NCI-H524 (cell line): ENCODE measurements at places on chromosomes 3 and 15.

DNA sequence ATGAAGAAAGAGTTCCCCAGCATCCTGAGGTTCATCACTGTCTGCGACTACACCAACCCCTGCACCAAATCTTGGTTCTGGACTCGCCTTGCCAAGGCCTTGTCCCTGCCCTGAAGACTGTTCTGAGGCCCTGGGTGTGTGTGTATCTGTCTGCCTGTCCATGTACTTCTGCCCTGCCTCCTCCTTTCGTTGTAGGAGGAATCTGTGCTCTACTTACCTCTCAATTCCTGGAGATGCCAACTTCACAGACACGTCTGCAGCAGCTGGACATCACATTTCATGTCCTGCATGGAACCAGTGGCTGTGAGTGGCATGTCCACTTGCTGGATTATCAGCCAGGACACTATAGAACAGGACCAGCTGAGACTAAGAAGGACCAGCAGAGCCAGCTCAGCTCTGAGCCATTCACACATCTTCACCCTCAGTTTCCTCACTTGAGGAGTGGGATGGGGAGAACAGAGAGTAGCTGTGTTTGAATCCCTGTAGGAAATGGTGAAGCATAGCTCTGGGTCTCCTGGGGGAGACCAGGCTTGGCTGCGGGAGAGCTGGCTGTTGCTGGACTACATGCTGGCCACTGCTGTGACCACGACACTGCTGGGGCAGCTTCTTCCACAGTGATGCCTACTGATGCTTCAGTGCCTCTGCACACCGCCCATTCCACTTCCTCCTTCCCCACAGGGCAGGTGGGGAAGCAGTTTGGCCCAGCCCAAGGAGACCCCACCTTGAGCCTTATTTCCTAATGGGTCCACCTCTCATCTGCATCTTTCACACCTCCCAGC is 2.9 kb downstream of the MYD88 start:
- DNase-seq, result no peak

GRCh38 chr3:87949879-87950208 is 109.0 kb downstream of the CGGBP1 start:
- no peak for DNase-seq

DNA sequence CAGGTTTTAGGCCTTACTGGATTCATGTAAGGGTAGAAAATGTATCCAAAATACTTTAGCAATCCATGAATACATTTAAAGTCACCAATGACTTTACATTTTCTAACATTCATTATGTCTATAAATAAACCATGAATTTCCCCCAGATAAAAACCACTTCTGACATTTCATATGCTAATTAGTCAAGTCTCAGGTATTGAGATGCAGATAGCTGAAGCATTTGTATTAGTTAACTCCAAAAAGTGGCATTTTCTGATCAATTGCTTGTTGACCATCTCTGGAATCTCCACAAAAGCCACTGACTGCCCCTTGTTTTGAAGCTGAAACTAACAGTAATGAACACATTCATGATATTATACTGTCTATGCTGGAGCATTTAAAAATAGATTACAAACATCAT is 68.4 kb upstream of the RAP2B start:
- DNase-seq, result no peak

DNA sequence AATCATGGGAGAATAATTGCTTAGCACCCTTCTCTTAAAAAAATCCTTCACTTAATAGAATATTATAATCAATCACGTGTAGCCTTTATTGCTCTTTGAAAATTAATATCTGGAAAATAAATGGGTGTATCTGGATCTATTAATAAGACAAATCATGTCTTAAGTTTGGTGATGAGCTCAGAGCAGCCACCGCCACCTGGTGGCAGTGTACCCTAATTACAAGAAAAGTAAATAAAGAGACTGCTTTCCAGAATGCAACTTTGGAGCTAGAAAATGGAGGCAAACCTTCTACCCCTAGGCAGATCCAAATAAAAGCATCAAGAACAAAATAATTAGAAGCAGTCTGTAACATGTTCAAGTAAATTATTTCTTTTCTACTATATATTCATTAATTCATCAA is 43.5 kb downstream of the EPHB1 start:
- DNase-seq, result no peak

- no peak for DNase-seq
These were observed 149.1 kb downstream of the CHSY1 start for GRCh38 chr15:101102746-101103145.

- no peak for DNase-seq
These were observed 26.1 kb downstream of the POMGNT2 start for GRCh38 chr3:43079536-43080332.

DNA sequence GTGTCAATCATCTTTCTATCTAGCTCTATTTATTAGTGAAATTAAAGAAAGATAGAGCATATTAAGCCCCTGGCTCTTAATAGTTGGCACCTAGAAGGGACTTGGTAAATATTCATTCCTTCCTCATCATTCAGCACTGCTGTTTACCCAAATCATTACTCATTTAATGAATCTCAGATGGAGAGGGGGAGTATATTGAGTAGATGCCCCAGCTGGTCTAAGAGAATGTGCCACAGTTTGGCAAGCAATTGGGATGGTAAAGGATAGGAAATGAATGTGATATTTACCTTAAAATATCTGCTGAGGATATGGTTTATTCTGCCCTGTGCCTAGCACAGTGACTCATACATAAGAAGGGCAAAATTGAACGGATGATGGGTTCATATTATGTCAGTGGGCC is 6.0 kb downstream of the IL1RAP start:
- no peak for DNase-seq

DNA sequence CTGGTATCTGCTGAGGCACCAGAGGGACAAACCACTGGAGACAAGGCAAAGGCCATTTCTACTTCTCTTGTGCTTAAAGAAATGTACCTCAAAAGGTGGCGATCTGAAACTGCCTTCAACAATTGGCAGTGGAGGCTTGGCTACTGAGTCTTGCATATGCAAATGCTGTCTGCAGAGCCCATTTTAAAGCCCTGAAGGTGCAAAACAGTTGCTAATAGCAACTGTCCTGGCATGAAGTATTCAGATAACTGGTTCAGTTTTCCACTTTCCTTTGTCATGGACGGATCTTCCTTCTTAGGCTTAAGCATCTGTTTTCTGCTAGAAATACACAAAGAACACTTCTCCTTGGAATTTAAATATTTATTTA is 71.4 kb upstream of the PSMD6 start:
- no peak for DNase-seq

DNA sequence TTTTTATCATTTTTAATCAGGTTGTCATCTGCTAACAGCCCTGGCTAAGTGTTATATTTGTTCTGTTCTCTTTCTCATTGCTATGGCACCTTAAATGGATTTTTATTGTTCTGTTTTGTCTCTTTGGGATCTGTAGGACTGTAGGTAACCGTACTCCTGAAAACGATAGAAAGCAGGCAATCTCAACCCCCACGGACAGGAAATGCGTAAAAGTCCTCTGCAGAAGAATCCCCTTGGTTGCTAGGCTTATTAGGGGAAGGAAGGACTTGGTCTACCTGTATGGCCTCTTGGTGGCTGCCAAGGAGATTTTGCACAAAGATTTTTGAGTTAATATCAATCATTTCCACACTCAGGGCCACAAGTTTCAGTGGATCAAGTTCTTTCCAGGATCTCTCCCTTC is 571.9 kb upstream of the ZNF385D start:
- DNase-seq, result no peak

- no peak for DNase-seq
These were observed 33.1 kb downstream of the TBC1D5 start for GRCh38 chr3:17709236-17709810.

DNA sequence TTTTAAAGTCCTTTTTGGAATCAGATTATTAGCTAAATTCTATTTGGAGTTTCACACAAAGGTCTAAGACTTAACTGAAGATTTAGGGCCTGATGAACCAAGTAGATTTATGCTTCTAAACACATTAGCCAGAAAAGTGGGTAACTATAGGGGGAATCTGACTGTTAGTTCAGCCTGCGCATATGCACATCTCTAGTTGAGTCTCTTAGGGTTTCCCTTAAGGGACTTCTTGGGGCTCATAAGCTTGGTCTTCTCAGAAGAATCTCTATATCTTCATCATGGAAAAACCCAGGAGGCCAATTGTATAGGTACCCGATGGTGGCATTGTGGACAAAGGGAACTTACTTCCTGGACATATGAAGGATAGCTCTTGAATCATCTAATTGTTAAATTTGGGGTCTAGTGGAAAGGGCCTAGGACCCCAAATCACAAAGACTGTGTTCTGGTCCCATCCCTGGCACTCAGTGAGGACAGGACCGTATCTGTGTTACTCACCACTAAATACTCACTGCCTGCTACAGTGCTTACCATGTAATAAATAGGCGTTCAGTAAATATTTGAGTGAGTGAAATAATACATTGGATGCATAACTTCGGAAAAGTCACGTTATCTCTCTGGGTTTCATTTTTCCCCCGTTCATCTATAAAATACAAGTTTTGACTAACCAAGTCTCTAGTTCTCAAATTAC is 17.0 kb downstream of the SELENOT start:
- DNase-seq, result no peak

DNA sequence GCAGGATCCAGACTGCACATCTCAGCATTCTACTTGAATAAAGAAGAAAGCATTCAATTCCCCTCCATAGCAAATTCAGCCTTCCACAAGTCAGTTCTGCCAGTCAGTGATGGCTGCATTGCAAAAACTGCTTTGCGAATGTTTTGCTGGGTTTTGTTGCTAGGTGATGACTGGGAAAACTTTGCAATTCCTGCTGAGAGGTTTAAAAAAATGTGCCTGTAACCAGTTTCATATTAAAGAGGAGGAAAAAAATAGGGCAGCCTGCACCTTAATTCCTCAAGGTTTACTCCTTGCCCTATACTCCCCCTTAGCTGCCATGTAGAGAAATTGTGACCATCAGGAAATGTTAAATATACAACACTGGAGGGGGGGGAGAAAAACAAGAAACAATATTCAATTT is 225.6 kb upstream of the ATP11B start:
- DNase-seq, result no peak

GRCh38 chr15:75307778-75308390 is 25.2 kb downstream of the GOLGA6D start:
- peak; percentile 80 for DNase-seq

- peak; percentile 19 for DNase-seq
These were observed 3.0 kb upstream of the TFDP2 start for GRCh38 chr3:142152384-142152783.

DNA sequence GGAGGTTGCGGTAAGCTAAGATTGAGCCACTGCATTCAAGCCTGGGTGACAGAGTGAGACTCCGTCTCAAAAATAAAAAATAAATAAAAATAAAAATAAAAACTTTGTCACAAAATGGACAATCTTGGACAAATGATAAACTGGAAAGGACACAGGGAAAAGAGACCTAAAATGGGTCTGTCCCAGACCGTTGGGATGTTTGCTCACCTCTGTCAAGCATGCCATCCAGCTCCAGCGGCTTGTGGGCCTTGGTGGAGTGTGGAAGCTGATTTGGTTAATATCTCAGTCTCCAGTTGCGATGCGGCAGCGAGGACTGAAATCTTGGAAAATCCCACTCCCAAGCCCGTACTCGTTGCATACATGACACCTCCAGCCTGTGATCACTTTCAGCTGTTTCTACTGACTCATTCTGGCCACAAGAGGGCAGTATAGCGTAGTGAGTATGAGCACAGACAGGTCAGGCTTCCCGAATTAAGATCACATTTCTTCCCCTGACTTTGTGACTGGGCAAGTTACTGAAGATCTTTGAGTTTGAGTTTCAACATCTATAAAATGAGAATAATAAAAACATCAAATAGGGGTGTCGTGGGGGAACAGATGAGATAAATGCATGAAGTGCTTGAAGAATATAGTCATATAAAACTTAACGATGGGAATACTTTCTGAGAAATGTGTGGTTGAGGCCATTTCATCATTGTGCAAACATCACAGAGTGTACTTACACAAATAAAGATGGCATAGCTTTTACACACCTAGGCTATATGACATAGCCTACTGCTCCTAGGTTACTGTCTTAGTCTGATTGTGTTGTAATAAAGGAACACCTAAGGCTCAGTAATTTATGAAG is 19.6 kb upstream of the MOBP start:
- peak; percentile 49 for DNase-seq

DNA sequence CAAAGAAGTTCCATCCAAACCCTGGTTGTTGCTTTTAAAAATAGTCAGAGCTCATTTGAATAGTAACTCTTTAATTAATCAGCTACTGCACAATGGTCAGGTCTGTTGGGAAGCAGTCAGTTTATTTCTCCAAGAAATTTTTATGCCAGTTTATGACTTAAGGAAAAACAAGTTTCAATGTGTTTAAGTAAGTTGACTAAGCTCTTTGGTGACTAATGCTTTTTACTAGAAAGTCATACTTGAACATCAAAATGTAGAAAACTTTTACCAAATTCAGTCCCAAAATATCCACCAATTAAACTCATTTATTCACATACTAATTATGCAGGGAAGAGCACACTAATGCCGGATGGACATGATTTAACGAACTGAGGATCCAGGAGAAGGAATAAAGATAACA is 22.1 kb downstream of the PRICKLE2 start:
- no peak for DNase-seq

DNA sequence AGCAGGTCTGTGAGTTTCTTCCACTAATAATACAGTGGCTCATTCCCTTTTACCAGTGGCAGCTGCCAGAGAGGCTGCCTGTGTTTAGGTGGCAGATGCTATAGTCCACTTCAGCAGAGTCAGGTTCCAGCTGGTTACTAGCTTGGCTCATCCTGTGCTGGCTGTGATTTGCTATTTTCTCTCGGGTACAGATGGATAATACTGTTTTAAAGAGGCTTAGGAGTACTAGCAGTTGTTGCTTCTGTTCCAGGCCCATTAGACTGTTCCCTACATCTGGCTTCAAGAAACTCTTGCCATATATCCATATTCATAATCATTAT is 41.0 kb downstream of the ZNF609 start:
- peak; percentile 96 for DNase-seq

GRCh38 chr3:71865727-71866126 is 80.8 kb upstream of the PROK2 start:
- DNase-seq, result no peak

GRCh38 chr3:77835921-77836320 is 796.0 kb downstream of the ROBO2 start:
- DNase-seq, result no peak

DNA sequence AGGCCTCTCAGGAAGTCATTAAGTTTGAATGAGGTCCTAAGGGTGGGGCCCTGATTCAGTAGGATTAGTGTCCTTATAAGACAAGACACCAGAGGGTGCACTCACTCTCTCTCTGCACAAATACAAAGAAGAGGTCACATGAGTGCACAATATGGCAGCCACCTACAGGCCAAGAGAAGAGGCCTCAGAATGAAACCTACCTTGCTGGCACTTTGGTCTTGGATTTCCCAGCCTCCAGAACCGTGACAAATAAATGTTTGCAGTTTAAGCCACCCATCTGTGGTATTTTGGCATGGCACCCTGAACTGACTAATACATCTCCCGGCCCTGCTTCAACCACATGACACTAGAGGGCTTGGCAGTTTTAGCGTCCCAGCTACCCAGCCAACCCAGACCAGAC is 73.9 kb upstream of the CHRNB4 start:
- DNase-seq, result peak; percentile 28

DNA sequence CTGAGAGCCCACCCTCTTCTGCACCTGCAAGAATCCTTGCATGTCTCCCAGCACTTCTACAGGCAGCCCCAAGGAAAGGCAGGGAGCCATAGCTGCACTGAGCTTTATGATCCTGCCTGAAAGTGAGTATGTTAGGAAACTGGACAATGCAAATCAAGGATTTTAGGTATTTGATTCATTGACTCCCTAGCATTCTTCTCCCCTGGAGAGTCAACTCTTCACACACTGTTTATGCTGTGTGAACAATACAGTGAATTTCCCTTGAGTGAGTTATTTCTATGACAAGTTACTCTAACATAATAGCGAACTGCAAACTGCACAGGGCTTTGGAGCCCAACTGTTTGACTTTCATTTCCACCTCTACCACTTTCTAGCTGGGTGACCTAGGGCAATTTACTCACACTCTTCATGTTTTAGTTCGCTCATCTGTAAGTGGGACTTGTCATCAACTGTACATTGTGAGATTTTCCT is 96.0 kb upstream of the PHLDB2 start:
- DNase-seq, result no peak
